ENCODE measurements at places on chromosomes 12 and 14. TPM values are rescaled to one million over a fixed set of nuclear protein-coding genes. Genes with fewer than 3 reads are reported as not detected.

- no peak for DNase-seq
Measured at GRCh38 chr14:64831419-64831818, 48.3 kb downstream of the SPTB start.

C14orf39 gene
- total RNA-seq, result 1.6 TPM

DIO3 gene
- 31.0 TPM for total RNA-seq

SIRT4 gene
- 4.6 TPM for total RNA-seq

DNA sequence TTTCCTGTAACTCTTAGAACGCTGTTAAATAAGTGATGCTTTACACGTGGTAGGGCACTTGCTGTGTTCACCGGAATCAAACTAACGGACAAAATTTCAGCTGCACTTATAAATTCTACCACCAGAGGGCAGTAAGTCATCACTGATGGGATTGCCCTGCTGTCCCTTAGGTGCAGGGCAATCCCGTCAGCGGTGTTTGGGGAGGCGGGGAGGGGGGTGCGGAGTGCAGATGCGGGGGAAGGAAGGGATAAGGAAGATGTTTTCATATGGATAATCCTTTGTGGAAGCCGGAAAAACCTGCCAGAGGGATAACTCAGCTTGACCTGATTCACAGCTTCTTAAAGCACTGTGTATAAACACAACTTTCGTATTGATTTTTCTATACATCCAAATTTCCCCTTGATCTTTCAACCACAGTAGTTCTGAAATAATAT lies 21.7 kb upstream of the SLC10A1 start:
- peak; percentile 63 for DNase-seq

GRCh38 chr14:96590190-96590864 lies 88.1 kb downstream of the PAPOLA start:
- no peak for DNase-seq

GRCh38 chr14:84250893-84251292 lies 1279.1 kb upstream of the FLRT2 start:
- no peak for DNase-seq

- no peak for DNase-seq
Measured at GRCh38 chr14:64926398-64926995, 12.2 kb downstream of the CHURC1 start.
